Renal cortex interstitium (tissue), 15 donors: ENCODE measurements at places on chromosomes 3 and 15.

DNA sequence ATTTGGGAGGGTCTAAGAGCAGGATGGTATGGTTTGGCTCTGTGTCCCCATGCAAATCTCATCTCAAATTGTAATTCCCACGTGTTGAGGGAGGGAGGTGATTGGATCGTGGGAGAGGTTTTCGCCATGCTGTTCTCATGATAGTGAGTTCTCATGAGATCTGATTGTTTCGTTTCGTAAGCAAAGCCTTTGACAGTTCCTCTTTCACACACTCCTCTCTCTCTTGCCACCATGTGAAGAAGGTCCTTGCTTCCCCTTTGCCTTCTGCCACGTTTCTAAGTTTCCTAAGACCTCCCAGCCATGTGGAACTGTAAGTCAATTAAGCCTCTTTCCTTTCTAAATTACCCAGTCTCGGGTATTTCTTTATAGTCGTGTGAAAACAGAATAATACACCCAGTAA is 553.7 kb downstream of the TAFA4 start:
- DNase-seq = no peak

GRCh38 chr3:116191409-116191808 is 253.9 kb downstream of the LSAMP start:
- DNase-seq = no peak

- no peak for DNase-seq
These were observed 37.3 kb downstream of the TMOD3 start for GRCh38 chr15:51866751-51867150.

DNA sequence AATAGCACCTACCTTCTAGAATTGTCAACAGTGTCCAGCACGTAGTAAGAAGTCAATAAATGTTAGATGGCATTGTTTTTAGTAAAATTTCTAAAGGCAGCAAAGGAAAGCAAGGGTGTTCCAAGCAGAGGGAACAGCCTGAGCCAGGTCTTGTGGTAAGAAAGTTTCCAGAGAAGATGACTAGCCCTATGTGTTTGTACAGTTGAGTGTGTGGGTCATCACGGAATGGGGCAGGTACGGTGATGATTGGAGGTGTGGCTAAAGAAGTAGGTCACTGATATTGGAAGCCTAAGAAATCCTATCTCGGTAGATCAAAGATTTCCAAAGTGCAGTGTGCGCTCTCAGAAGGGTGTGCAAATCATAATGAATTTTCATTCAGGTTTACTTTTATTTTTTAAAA is 94.2 kb upstream of the BCL6 start:
- no peak for DNase-seq

DNA sequence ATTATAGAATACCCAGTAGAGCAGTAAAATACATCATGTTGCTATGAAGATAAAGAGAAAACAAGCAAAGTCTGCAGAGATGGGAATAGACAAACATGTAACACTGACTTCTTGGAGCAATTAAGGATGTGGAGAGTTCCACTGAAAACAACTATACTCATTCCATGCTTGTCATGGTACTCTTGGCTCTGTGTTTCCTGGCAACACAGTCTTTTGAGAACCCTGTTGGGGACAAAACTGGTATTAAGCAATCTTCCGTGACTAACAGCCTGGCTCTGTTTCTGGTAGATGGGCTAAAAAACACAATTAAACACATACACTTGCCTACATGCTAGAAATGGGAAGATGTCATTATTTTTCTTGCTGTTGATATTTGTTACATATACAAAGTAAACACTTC is 1212.3 kb upstream of the GBE1 start:
- DNase-seq = no peak

DNA sequence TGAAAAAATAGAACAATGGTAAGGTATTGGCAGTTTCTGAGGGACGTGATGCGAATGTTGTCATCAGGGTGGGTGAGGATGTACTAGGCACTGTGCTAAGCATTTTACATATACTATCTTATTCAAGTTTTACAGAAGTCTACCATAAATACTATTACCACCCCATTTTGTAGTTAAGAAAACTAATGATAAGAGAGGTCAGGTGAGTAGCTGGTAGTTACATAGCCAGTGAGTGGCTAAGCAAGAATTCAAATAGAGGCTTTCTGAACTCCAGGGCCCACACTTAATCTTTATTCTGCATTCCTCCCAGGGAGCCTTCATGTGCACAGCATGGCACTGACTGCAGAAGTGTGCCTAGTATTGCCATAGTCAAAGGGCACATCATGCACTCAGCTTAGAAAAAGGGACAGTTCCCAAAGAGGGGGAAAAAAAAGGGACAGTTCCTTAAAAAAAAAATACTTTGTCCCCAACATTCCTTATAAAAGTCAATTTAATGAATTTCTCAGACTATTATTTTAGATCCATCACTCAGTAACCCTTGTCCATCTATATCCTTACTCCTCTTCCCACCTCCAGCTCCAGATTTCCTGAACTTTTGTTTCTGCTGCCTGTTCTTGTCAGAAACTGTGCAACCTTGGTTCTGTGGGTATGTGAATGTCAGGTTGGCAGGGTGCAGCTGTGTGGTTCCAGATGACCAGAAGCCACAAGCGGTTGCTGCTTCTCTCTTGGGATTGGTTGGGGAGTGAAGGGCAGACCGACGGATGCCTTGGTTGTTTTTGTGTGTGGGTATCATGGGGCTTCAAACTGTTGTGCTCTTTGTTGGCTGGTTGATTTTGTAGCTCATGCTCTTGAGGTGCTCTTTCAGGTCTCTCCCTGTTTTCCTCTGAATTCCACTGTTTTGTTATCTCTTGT is 8.3 kb downstream of the MAPKBP1 start:
- no peak for DNase-seq

DNA sequence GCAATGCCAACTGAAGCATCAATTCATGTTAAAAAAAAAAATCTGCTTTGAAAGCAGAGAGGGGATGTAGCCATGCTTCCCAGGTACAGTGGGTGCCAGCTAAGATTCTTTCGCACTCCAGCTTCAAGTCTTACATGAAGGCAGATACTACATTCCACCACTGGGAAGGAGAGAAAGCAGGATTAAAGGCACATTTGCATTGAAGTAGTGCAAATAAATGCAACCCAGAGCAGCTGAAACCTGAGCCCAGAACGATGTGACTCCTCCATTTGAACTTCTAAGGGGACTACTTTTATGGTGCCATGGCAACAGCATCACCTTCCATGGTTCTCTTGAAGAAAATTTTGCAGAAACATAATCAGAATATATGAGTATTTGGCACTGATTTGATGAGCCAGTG is 19.1 kb upstream of the GJD2 start:
- DNase-seq = no peak

DNA sequence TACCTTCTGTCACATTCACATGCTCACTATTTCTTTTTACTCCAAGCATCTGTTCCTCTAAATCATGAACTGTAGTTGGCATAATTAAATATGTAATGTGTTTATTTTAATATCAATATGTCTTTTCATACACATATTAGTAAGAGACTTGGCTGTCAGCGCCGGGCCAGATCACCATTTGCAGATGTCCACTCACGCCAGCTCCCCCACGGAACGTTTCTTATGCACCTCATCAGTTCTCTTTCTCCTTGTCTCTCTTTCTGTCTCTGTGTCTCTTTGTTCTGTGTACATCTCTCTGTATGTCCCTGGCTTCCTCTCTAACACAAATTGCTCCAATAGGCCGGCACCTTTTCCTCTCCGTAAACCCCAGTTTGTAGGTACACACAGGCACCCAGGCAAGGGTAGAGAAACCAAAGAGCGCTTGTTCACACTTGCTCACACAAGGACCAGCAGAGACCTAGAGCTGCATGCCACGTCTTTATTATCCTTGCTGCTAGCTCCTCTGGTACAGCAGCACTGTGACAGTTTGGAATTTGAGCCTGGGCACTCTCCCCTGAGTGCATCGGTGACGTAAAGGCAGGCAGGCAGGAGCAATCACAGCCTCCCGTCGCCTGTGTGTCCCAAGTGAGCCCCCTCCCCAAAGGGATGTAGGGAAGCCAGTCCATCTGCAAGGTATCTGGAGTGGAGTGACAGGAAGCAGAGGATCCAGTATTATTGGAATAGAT is 40.4 kb downstream of the CACNA1D start:
- DNase-seq = peak; percentile 35

DNA sequence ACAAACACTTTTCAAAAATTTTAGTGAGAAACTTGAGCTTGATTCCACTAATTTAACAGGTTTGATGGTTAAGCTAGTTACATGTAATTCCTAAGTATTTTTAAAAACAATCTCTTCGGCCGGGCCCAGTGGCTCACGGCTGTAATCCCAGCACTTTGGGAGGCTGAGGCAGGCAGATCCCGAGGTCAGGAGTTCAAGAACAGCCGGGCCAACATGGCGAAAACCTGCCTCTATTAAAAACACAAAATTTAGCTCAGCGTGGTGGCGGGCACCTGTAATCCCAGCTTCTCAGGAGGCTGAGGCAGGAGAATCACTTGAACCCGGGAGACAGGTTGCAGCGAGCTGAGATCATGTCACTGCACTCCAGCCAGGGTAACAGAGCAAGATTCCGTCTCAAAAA is 25.3 kb downstream of the TRA2B start:
- no peak for DNase-seq

- DNase-seq = no peak
These were observed 477.1 kb upstream of the KCNMB2 start for GRCh38 chr3:178059119-178059518.

DNA sequence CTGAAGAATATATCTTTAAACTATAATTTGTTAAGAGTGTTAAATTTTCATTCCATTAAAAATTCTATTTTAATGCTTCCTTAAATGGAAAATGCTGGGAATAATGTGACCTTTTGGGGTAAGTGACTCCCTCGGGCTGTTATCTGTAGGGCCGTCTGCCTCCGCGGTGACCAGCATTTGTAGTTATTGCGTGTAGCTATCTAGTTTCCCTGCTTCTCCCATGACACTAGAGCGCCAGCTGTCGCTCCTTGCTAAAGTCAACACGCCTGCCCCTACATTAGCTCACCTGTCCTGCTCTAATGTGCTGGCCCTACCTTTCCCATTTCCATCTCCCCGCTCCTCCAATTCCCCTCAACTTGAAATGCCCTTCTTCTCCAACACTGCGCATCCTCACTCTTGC is 12.4 kb upstream of the CHRM5 start:
- DNase-seq = no peak

GRCh38 chr3:141854599-141854998 is 21.8 kb upstream of the ATP1B3 start:
- DNase-seq = no peak

DNA sequence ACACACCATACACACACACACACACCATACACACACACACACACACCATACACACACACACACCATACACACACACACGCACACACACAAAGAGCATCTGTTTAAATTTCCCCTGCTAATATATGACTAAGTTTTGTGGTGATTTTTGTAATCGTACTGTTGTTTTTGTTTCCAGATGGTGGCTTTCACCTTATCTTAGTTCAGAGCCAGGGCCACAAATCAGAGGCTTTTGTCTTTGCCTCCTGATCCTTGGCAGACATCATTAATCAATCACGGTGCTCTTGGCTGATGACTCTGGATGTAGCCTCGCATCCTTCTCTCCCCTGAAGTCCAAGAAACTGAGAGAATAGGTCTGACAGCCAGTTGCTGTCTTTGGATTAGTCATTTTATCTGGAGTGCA is 52.1 kb downstream of the EDEM1 start:
- no peak for DNase-seq

DNA sequence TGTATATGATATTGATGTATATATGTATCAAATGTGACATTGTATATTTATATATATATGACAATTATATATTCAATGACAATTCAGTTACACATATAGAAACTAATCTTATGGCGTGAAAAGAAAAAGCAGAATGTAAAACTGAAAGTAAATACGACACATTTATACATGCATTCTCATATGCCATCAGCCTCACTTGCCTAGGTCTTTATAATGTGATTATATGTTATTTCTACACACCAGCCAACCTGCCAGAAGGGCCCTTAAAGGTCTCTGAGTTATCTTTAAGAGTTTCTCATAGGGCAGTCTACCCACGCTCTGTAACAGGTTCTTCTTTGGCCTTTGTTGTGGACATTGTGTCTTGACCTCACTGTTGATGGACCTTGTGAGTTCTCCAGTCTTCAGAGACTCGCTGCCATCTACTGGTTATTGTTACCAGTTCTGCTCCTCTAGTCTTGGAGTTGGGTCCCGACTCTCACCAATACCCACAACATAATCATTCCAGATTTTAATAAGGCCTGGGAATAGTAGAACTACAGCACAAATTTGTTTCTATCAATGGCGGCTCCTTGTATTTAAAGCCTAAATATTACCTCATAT is 371.5 kb upstream of the GOLIM4 start:
- DNase-seq = peak; percentile 16

DNA sequence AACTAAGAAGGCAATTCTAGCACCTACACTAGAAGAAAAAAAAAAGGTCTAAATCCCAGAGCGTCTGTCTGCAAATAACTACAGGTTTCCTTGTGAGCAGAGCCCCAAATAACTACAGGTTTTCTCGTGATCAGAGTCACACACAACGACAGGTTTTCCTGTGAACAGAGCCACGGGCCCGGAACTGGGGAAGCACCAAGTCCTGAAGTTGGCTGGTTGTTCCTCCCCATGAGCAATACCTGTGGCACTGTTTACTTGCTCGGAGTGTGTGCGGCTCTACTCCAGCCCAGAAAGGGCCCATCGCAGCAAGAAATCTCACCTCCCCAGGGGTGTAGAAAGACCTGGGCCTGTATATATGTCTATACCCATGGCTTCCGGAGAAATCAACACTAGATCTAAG is 644 bp upstream of the MASP1 start:
- DNase-seq = no peak

- DNase-seq = no peak
These were observed 34.0 kb upstream of the GK5 start for GRCh38 chr3:142259359-142259758.

DNA sequence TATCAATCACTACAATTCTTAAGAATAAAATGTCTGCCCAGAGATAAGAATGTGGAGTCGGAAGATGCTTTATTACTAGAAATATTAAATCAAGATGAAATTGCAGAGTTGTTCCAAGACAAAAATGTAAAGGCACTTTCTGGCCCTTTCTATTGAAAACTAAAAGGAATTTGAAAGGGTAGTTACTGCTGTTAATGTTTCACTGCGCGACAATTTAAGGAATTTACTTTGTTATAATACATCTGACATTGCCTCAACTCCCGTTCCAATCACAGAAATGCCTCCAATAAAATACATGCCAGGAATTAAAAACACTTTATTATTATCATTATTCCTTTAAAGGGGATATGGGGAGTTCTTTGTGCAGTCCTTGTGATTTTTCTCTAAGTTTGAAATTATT is 26.4 kb downstream of the RSL24D1 start:
- no peak for DNase-seq

DNA sequence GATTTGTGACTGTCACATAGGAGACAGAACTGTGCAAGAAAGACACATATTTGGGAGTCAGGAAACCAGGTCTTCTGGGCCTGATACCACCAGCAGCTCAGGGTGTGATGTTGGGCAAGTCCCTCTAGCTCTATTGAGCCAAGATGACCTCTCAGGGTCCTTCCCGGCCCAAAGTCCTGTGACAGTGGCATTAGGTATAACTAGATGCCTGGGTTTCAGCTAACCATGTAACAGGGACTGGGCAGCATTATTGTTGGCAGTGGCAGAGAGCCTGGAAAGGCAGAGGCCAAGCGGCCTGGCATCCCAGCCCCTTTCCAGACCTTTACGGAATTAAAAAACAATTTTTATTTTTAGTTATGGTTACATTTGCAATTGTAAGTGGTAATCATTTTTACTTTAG is 10.4 kb downstream of the LIMD1 start:
- DNase-seq = no peak
